Temporal lobe (tissue), 4 donors: ENCODE measurements at places on chromosomes 1 and 21. TPM values are rescaled to one million over a fixed set of nuclear protein-coding genes. Genes with fewer than 3 reads are reported as not detected.

ZNF648 gene
- total RNA-seq = 0.25 TPM

DUSP23 gene
- total RNA-seq = 10.6 TPM

CCDC181 gene
- 5.2 TPM for total RNA-seq

ZNF695 gene
- total RNA-seq = 6.9 TPM

SLC44A3 gene
- total RNA-seq = 1.7 TPM

OR2T5 gene
- not detected for total RNA-seq
